ENCODE measurements at places on chromosomes 3 and 15.
A peak's percentile ranks its signal among the peaks of the same experiment; 100 is the strongest.

- peak; percentile 92 for DNase-seq
Observed at GRCh38 chr3:45210308-45211041, 15.6 kb downstream of the TMEM158 start.

- no peak for DNase-seq
Observed at GRCh38 chr3:12507591-12508281, 23.5 kb downstream of the TSEN2 start.

GRCh38 chr3:155211266-155211665 lies 82.2 kb downstream of the STRIT1 start:
- DNase-seq, result no peak

GRCh38 chr3:69011096-69011730 lies 2.3 kb downstream of the EOGT start:
- no peak for DNase-seq

DNA sequence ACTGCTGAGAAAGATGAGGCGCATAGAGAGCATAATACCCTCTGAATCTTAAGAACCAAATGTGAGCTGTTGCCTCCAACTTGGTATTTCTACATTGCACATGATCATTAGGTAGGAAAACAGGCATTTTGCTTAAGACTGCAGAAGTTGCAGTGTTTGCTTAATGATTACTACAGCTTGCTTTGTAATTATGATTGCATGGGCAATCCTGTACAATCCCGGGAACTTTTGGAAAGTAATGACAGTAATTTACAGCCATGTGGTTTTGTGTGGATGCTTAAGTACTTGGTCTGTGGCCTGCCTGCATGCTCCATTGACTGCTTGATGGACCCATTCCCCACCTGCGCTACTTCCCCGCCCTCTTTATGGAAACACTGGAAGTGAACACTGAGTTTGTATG lies 301.1 kb downstream of the DIPK2A start:
- no peak for DNase-seq

- no peak for DNase-seq
Observed at GRCh38 chr3:126568776-126569342, 10.1 kb upstream of the C3orf22 start.

DNA sequence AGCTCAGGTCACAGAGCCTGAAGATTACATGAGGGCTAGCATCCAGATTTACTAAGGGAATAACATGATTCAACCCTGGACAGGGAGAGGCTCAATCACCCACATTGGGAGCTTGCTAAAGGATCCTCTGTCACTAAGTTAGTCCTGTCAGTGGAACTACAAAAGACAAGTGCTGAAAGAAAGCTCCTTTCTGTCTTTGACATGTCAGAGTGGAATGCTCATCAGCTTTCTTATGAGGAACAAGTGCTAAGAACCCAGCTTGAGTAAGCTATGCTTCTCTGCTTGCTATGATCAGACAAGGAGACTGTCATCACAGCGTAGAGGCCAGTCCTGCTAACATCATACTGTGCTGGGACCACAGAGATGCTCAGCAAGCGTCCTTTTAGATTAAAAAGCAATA lies 74.5 kb downstream of the MB21D2 start:
- no peak for DNase-seq

DNA sequence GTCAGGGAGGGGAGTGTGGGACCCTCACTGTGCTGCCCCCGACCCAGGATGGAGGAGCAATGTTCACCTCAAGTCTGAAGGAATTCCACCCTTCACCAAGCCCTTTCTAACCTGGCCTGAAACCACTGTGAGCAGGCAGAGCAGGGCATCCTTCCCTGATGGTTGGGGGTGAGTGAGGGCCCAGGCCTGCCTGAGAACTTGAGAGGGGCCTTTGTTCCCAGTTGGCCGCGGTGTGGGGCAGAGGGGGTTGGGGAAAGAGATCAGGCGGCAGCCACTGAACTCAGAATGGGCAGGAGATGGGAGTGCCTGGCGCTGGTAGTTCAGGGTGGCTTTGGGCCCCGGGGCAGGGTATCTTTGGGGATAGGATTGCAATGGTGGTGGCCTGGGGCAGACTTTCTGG lies 103.5 kb upstream of the RPL32 start:
- no peak for DNase-seq

GRCh38 chr15:59317211-59317610 lies 55.5 kb downstream of the MYO1E start:
- DNase-seq, result no peak

DNA sequence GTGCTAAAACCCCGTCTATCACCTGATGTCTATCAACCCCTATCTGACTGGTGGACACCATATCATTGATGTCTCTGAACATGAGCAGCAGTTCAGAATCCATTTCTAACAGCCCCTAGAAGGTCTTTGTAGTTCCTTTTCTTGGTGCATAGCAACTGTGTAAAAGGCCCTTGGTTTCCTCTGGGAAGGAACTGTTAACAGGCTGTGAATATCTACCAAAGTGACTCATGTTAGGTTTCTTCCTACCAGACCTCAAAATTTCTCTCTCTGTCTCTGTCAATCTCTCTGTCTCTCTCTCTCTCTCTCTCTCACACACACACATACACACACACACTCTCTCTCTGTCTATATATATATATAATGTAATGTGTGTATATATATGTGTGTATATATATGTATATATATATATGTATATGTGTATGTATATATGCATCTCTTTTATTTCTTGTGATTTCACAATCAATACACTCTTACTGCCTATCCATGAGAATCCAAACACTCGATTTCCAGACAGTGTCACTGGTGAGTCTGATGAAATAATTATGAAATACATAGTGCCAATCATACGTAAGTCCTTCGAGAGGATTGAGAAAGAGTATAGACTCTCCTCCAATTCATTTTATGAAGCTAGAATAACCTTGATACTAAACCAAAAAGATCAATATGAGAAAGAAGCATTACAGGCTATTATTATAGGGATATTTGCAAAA lies 335.9 kb upstream of the SLCO3A1 start:
- DNase-seq, result no peak

DNA sequence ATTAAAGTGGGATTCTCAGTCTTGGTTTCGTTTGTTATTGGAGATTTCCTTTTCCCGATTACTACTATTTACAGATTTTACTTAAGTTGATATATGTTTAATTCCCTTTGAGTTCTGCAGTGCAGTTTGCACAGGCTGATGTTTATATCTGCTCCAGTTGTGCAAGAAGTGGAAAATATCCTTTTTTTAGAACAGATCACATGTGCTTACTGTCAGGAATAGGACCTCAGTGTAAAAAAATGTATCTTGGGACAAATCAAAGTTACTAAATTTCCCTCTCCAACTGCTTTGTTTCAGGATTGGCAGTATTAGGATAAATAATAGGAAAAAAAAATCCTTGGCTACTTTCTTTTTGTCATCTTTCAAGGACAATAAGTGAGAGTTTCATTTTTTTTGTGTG lies 6.9 kb downstream of the MITF start:
- DNase-seq, result no peak

DNA sequence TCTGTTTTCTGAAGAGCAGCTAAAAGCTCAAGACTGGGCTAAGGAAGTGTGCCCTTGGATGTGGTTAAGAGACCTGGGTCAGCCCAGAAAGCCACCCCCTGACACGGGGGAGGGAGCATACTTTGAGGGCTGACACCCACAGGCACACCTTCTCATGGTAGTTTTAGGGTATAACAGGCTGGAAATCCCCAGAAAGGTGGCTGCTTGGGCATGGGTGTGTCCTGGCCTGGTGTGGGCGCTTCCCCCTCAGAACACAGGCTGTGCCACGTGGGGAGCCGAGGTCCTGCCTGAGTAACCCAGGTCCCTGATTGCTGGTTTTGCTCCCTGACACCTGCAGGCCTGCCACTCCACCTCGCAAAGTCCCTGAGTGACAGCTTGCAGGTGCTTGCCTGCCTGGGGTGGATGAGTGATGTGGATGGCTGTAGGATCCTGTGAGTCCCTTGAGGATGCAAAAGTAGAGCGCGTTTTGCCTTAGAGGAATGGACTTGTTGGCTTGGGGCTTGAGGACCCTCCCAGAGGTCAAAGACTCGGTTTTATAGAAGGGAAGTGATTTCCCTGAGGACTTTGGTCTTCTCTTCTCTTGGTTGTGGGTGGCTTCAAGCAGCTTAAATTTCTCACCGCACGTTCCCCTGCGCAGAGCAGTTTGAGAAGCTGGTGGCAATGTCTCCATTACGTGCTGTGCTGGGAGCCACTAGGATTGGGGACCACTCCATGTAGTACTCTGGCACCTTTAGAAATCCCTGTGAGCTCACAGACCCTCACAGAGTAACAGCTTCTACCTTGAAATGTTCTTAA lies 94.4 kb downstream of the DNASE1L3 start:
- DNase-seq, result peak; percentile 79

DNA sequence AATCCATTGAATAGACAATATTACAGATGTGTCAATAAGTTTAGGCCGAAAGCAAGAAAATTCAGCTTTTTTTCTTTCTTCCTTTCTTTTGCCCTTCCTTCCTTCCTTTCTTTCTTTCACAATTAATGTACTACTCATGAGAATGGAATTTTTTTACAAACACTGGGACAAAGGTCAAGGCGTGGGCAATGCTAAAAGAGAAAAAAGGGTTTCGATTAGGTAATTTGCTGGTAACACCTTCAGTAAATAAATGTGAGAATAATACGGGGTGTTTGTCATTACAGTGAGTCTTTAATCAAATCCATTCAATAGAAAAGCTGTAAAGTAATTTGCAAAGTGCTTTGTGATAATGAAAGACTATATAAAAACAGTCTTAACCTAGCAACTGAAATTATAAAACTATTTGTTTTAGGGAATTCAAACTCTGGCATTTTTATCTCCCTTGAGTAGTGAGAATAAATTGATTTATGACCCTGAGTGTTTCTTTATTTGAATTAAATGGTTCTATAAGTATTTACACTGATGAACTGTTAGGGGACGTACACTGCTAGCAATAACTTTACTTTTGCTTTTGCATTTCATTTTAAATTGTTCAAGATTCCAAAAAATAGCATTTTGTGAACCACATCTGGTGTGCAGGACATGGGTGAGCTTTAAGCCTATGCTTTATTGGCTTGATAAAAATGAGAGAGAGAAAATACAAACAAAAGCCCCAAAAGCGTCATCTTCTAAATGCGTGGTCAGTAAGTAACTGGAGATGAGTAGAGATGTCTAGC lies 104.2 kb upstream of the THRB start:
- DNase-seq, result no peak

DNA sequence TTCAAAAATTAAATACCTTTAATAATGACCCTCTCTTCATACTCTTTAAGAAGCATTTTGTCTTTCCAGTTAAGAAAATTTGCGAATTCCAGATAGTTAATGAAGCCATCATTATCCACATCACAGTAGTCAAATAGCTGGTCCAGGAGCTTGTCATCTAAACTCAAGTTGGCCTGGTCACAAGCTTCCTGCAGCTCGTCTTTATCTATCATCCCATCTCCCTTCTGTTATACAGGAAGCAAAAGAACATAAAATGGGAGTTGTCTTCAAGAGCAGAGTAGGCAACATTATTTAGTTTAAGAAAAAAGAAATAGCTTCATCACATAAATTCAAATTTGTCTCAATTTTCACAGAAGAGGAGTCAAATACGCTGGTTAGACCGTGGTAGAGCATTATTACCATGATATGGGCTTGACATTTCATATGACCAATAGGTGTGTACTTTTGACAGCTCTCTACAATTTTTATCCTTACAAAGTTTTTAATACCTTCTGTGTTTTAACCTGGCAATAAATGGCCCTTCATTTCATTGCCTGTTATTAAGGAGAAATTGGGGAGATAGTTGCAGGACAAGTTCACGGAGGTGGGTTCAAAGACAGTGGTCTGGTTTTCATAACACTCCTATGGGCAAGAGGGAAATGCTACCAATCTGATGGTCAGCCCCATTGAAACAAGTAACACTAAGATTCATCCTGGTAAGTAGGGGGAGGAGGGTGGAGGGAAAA lies 45.4 kb downstream of the EFHB start:
- DNase-seq, result no peak

DNA sequence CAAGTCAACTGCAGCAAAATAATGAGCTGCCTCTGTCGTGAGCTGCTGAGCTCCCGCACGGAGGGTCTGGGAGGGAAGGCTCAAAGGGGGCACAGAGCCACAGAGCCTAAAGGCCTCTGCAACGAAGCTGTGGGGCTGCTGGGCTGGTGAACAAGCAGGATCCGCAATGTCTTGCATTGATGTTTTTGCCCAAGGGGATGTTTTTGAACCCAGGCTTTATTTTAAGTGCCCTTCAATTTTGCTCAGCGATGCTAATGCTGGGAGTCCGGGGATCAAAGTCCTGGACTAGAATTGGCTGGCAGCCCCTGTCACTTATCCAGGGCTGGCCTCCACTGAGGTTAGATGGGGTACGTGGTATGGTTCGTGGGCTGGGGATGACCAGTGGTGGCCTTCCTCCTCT lies 240.0 kb downstream of the VPS13C start:
- DNase-seq, result no peak

DNA sequence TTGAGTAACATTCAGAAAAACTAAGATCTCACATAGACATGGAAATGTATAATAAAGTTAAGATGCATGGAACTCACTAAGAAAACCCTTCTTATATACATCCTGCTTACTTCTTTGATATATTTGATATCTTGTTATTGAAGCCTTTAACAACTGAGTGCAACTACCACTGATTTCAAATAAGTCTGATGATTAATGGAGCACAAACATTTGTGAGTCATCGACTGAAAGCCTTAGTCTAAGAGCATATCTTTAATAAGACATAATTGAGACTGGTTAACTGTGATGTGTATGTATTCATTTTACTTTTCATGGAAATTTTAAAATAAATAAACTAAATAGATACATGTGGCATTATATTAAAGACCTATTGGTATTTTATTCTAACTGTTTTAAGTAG lies 740.5 kb downstream of the EPHA3 start:
- DNase-seq, result no peak

GRCh38 chr15:39530480-39531342 lies 50.2 kb upstream of the THBS1 start:
- no peak for DNase-seq

GRCh38 chr15:63969652-63970421 lies 76.4 kb downstream of the DAPK2 start:
- DNase-seq, result no peak

DNA sequence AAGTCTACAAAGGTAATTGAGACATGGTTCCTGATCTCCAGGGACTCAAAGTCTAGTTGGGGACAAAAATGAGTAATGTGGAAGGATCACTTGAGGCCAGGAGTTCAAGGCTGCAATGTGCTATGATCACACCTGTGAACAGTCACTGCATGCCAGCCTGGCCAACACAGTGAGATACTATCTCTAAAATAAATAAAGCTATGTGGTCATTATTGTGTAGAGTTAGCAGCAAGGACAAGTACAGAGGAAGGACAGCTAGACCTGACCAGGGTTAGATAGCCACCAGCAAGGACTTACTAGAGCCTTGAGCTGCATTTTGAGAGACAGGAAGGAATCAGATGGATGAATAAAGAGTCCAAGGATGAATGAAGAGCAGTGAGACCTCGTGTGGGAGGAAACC lies 166.5 kb downstream of the MINAR1 start:
- DNase-seq, result no peak
